Retina (tissue), 1 donor: ENCODE measurements at places on chromosomes 16 and 17.
A peak's percentile ranks its signal among the peaks of the same experiment; 100 is the strongest.

GRCh38 chr17:29138971-29139691 is 41.1 kb downstream of the MYO18A start:
- DNase-seq = no peak

GRCh38 chr17:339193-340061 is 13.2 kb downstream of the RPH3AL start:
- no peak for DNase-seq

- peak; percentile 51 for DNase-seq
These were observed 36.2 kb downstream of the RGS9 start for GRCh38 chr17:65173284-65173793.

DNA sequence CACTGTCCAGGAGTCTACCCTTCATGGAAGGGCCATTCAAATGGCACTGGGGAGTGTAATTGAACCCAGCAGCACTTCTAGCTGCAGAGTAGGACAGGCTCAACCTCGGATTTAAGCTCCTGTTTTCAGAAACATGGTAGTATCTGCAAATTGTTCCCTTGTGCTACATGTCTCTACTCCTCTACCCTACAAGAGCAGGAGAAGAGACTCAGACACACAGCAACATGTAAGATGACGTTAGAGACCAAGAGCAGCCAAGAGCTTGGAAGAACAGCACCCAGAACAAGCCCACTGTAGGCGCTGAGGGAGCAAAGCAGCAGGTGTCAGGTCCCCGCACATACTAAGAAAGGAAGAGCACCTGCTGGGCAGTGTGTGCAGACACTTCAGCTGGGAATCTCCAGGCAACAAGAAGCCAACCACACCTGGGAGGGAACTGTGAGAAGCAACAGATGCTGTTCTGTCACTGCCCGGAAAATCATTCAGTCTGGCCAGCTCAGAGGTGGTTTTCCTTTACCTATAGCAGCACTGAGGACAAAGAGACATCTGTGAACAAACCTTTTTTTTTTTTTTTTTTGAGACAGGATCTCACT is 35.6 kb upstream of the MNT start:
- DNase-seq = peak; percentile 36

- no peak for DNase-seq
These were observed 10.6 kb upstream of the VAT1L start for GRCh38 chr16:77777745-77778144.

- DNase-seq = no peak
These were observed 2.6 kb downstream of the HES7 start for GRCh38 chr17:8121407-8121680.

DNA sequence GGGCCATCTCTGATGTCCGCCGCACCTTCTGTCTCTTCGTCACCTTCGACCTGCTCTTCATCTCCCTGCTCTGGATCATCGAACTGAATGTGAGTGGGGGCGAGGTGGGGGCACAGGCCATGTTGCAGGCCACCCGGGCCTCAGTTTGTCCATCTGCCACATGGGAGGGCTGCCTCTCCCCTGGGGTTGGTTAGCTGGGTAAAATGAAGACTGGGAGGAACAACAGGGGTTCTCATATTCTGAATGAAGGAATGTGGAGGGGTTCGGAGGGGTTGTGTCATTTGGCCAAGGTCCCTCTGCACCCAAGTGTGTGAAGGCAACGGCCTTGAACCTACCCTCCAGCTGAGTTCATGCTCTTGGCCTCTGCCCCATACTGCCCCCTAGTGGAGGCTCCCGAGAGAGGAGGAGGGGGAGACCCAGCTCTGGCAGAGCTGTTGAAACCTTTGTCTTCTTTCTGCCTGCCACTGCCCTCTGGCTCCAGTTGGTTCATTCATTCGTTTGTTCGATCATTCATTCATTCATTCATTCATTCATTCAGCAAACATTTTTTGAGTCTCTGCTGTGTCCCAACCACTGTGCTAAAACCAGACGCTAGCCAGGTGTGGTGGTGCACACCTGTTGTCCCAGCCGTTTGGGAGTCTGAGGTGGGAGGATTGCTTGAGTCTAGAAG is 11.4 kb upstream of the TCAP start:
- peak; percentile 52 for DNase-seq

- DNase-seq = peak; percentile 72
These were observed 6.6 kb upstream of the NR1D1 start for GRCh38 chr17:40106760-40107521.

DNA sequence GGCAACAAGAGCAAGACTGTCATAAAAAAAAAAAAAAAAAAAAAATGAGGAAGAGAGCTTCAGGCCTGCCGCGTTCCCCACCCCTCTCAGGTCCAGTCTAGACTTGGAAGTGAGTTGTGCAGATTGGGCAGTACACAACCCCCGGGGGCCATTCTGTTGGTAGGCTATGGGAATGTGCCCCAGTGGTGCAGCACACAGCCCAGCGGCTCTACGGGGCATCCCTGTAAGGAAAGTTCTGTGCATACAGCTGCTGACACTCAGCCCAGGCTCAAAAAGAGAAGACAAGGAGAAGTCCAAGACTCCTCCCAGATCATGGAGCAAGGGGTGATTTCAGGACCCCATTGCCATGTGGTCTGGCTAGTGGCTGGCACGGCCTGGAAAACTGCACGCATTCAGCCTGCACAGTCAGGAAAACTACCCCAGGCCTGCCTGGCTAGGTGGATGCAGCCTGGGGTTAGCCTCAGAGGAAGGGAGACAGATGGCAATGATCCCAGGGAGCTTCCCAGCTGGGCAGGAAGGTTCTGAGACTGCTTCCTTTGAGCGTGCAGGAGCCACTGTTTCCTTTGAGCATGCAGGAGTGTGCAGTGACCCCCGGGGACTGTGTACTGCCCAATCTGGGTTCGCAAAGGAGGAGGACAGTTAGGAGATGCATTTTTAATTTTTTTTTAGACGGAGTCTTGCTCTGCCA is 44.8 kb downstream of the PECAM1 start:
- DNase-seq = no peak

DNA sequence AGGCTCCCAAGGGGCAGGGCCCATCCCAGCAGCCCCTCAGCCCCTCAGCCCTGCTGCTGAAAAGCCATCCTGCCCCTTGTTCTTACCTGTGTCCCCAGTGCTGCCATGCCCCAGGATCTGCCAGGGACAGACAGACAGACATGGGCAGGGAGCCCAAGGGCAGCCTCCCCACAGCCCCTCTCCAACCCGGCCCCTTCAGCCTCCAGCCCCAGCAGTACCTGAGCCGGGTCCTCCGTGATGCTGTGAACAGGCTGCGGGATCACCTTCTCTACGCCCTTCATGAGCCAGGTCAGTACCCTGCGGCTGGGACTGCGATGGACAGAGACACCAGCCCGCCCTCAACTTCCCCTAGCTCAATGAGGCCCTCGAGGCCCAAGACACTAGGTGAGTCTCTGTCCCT is 8.2 kb downstream of the CNGB1 start:
- DNase-seq = no peak

- no peak for DNase-seq
These were observed 22.8 kb upstream of the MTMR4 start for GRCh38 chr17:58537266-58537665.

- DNase-seq = no peak
These were observed 51.1 kb upstream of the MYH2 start for GRCh38 chr17:10600571-10600970.

DNA sequence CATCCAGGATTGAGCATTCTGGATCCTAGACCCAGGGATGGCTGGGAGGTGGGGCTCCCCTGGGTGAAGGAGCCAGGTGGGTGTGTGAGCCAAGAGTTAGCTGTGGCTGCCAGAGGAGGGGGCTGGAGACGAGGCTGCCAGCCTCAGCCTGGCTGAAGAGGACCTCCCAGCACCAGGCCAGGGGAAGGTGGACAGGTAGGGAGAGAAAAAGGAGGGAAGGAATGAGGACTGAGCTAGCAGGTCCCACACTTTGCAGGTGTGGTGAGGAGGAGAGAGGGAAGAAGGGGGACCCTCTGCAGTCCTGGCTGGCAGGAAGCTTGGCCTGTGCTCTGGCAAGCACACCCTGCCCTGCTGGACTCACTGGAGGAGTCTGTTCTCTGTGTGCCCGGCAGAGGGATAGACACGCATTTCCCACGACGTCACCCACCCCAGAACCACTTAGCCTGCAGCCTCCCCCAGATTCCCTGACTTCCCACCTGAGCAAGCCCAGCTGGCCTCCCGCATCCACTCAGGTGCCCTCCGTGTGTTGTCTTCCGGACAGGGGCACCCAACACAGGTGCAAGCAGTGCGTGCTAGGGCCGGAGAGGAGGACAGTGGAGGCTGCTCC is 42.0 kb downstream of the SOCS3 start:
- no peak for DNase-seq

DNA sequence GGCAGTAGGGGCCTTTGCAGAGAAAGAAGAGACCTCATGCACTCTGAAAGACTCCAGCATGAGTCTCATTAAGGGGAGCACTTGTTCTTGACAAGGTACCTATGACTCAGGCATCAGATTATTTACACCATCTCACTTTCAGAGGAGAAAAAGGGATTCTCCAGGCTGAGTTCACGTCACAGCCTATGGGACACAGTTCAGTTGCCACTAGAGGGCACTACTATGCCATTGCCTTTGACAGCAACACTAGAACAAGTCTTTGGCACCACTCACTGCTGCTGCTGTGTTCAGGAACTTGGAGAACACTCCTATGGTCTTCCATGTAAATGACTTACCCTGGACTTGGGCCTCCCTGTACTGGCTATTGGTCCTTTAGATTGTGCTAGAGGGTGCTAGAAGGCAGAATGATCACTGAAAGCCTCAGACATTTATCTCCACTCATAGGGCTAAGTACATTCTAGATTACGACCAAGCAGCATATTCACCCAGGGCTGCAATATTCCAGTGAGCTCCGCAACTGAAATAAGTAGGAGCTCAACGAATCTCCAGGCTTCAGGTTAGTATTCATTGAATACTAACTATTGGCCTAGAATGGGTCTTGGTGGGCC is 225.1 kb upstream of the CA10 start:
- peak; percentile 43 for DNase-seq

DNA sequence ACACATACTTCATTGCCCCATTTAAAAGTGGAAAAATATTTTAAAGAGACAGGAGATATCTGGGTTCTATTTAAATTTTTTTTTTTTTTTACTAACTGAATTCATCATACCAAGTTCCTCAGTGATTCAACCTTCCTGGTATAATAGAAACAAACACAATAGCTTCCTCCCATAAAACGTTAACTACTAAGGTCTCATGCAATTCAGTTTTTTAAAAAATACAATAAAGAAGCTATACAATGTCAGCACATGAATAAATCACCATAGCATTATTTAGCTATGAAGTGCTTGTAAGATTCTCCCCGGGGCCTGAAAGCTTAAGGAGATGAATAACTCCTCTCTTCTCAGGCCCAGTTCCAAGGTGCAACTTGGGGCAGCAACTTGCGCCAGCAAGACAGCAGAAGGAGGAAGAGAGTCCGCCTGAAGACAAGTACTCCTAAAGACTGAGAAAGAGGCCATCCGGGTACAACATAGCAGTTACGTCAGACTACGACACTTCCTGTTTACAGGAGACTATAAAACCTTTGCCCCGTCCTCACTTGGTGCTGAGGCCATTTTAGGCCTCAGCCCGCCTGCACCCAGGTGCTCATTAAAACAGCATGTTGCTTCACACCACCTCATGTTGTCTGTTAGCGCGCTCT is 81.5 kb downstream of the MYO1D start:
- no peak for DNase-seq

GRCh38 chr16:85055493-85056210 is 28.1 kb downstream of the KIAA0513 start:
- no peak for DNase-seq

DNA sequence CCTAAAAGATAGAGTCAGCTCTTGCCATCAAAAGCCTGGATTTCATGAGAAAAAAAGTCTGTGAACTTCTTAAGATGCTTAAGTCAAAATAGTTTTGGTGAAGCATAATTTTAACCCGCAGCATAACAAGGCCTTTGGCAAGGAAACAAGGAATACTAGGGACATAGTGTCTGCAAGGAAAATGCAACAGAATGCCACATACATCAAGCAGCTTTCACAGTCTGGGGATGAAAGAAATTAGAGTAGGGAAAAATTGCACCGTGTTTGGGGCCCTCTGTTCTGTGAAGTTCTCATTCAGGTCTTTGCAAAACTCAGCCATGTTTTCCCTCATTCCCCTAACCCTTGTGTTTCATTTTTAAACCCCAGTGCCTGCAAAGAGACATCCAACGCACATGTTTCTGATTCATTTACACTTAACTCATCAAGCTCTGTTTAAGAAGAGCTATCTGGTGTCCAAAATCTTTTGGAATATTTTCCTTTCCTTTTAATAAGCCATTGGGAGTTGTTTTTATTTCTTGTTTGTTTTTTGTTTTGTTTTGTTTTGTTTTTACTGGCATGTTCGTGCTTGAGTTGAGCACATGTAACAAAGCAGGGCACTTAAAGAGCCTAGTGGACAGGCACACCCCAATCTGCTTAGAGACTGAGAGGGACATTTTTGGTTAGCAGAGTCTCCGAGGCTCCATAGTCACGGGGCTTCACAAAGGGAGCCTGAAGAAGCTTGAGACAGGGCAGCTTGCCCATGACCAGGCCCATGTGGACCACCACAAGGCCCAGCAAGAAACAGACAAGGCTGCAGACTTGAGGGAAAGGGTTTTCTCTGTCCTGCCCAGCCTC is 116.5 kb downstream of the ANKFN1 start:
- DNase-seq = no peak

- no peak for DNase-seq
These were observed 105.8 kb upstream of the METRNL start for GRCh38 chr17:82973456-82974135.

DNA sequence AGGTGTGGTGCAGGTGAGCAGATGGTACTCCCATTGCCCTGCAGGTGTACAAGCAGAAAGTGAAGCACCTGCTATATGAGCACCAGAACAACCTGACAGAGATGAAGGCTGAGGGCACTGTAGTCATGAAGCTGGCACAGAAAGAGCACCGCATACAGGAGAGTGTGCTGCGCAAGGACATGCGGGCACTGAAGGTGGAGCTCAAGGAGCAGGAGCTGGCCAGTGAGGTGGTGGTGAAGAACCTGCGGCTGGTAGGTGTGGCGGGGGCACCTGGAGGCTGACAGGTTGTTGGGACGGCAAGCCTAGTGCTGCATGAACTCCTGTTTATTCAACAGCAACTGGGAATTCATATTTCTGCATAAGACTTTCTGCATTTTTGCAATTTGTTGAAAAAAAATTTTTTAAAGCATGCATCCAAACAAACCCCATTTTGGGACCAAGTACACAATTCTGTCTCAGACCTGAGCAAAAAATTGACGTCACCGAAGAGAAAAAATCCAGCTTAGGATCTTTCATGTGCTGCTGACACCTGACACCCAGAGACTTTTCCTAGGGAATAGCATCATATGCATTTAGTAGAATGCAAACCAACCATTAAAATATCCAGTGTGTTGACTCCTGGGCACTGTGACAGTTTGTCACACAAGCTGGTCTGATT is 13.5 kb upstream of the DBNDD1 start:
- peak; percentile 40 for DNase-seq
